ENCODE measurements at places on chromosomes 5 and 9. TPM values are rescaled to one million over a fixed set of nuclear protein-coding genes. Genes with fewer than 3 reads are reported as not detected.

The PCDHGA3 gene
- 11.0 TPM for total RNA-seq

The WDR31 gene
- total RNA-seq = 2.8 TPM

The OMD gene
- not detected for total RNA-seq

The BARHL1 gene
- not detected for total RNA-seq

The SIL1 gene
- 22.8 TPM for total RNA-seq

The DELE1 gene
- 85.4 TPM for total RNA-seq

The NAIP gene
- total RNA-seq = 80.1 TPM

The ZNF484 gene
- total RNA-seq = 85.4 TPM

The DPM2 gene
- total RNA-seq = 13.5 TPM

The SLC45A2 gene
- 2.5 TPM for total RNA-seq

The SUSD3 gene
- total RNA-seq = 1.3 TPM

The TMEFF1 gene
- 58.5 TPM for total RNA-seq

The ZNF658 gene
- total RNA-seq = 22.8 TPM

The PCDHGC4 gene
- total RNA-seq = 91.7 TPM

The FREM1 gene
- total RNA-seq = 4.7 TPM

The CCDC192 gene
- not detected for total RNA-seq

The GABRP gene
- not detected for total RNA-seq

The HINT1 gene
- 133 TPM for total RNA-seq

The PRDM9 gene
- total RNA-seq = not detected

The DAB2 gene
- total RNA-seq = 38.8 TPM

The CDC20B gene
- total RNA-seq = 0.31 TPM

The CARTPT gene
- total RNA-seq = 0.63 TPM
